ENCODE measurements at places on chromosomes 5 and 9.

DNA sequence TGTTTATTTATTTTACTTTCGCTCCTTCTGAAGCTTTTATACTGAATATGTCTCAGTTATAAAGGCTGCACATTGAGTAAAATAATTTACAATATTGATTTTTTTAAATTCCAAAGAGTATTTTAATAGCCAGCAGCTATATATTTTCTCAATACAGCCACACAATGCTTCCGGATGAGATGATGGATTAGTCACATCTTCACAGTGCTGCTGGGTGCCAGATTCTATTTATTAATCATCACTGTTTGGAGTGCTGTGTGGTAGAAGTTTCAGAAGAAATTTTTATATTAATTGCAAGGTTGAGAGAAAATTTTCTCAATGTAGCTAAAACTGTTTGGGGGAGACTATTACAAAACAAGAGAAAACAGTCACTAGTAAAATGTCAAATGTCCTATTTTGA lies 989.8 kb downstream of the TLE4 start:
- DNase-seq, result no peak

- DNase-seq, result no peak
Observed at GRCh38 chr9:137971477-137972138, 94.0 kb downstream of the CACNA1B start.

GRCh38 chr9:95876138-95876444 lies 600 bp downstream of the ERCC6L2 start:
- DNase-seq, result no peak

- DNase-seq, result no peak
Observed at GRCh38 chr5:173499471-173500212, 116.8 kb downstream of the BOD1 start.

- no peak for DNase-seq
Observed at GRCh38 chr9:137669261-137669672, 50.5 kb downstream of the EHMT1 start.

DNA sequence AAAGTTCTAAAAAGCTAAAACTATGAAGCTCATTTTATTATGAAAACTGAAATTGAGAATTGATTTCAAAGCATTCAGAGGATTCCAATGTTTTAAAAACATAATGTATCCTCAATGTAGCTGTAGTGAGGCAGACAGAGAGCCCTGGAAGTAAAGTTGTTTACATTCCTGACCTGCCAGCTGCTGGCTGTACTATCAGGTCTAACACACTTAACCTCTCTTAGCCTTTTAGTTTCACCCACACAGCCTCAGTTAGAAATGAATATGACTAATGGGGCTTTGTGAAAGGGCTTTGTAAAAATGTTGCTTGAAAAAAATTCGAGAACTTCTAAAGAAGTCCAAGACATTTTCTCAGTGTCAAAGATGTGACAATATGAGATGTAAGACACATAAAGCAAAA lies 122.6 kb downstream of the FBXL17 start:
- no peak for DNase-seq

- no peak for DNase-seq
Observed at GRCh38 chr9:115396071-115396529, 278.1 kb upstream of the TNC start.

GRCh38 chr5:139664086-139664693 lies 16.0 kb downstream of the CXXC5 start:
- DNase-seq, result no peak

- no peak for DNase-seq
Observed at GRCh38 chr9:72428329-72428728, 63.3 kb upstream of the ZFAND5 start.

- no peak for DNase-seq
Observed at GRCh38 chr9:134059661-134060395, 8.0 kb downstream of the BRD3 start.

- DNase-seq, result no peak
Observed at GRCh38 chr5:33840927-33841547, 50.8 kb downstream of the ADAMTS12 start.

GRCh38 chr5:77806213-77806843 lies 30.2 kb upstream of the TBCA start:
- no peak for DNase-seq

Measured in activated T-cell treated with anti-CD3 and anti-CD28 coated beads for 24 hours (primary cell).